ENCODE measurements at places on chromosomes 2 and 18.

GRCh38 chr2:36663851-36664695 is 32.4 kb upstream of the VIT start:
- peak; percentile 65 for DNase-seq

GRCh38 chr2:239318790-239319661 is 81.8 kb downstream of the HDAC4 start:
- no peak for DNase-seq

- DNase-seq: no peak
These were observed 77.6 kb downstream of the SPRED2 start for GRCh38 chr2:65354773-65355172.

DNA sequence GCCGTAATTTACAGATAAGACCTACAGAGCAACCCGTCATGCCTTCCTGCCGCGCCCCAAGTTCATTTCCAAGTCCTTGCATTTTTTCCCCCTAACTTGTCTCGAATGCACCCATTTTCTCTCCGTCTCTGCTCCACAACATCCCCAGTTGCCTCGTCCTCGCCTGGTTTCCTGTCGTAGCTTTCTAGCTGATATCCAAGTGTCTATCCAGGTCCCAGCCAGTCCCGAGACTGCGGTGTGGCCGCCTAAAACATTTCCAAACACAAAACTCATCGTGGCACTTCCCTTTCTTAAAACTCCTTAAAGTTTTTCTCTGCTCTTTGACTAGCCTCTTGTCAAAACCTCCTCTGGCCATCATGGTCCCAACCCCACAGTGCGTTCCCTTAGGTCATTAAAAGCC is 1.2 kb upstream of the BARD1 start:
- DNase-seq: no peak

GRCh38 chr2:13745330-13745729 is 887.2 kb upstream of the LRATD1 start:
- DNase-seq: no peak

GRCh38 chr2:165593081-165593480 is 123.6 kb downstream of the CSRNP3 start:
- no peak for DNase-seq
